ENCODE measurements at places on chromosomes 16 and 17.

DNA sequence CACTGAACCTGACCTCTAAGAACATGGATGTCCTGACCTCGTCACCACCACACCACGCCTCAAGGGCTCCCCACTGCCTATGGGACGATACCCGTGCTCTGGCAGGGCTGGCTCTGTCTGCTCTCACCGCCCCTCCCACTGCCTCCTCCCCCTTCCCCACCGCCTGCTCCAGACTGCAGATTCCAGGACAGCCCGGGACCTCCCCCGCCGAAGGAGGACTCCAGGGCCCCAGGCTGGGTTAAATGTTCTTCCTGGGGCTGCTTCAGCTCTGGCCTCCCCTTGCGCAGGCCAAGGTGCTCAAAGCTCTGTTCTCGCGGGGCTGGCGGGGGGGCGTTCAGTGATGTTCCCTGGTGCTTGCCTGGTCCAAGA lies 3.1 kb downstream of the NPW start:
- peak; percentile 22 for DNase-seq

DNA sequence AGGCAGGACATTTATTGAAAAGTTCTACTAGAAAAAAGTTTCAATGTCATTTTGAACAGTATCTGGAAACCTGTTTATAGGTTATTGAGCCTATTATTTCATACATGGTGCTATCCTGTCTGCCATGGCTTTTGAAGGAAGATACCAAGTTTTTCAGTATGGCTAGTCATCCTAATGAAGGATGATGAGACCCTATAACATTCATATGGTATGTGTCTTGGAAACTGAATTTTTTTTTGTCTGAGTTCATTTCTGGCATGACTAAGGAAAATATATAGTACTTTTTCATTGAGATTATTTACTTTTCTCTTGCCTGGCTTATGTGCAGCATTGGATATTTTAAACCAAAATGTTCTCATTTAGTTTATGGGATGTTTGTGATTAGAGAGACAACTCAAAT lies 30.2 kb downstream of the CLTC start:
- DNase-seq = no peak

GRCh38 chr17:50283714-50284113 lies 9.4 kb downstream of the TMEM92 start:
- DNase-seq = no peak

- peak; percentile 31 for DNase-seq
Measured at GRCh38 chr17:61583242-61583641, 7.8 kb downstream of the NACA2 start.

GRCh38 chr16:21060027-21060510 lies 90.6 kb downstream of the DNAH3 start:
- DNase-seq = no peak

DNA sequence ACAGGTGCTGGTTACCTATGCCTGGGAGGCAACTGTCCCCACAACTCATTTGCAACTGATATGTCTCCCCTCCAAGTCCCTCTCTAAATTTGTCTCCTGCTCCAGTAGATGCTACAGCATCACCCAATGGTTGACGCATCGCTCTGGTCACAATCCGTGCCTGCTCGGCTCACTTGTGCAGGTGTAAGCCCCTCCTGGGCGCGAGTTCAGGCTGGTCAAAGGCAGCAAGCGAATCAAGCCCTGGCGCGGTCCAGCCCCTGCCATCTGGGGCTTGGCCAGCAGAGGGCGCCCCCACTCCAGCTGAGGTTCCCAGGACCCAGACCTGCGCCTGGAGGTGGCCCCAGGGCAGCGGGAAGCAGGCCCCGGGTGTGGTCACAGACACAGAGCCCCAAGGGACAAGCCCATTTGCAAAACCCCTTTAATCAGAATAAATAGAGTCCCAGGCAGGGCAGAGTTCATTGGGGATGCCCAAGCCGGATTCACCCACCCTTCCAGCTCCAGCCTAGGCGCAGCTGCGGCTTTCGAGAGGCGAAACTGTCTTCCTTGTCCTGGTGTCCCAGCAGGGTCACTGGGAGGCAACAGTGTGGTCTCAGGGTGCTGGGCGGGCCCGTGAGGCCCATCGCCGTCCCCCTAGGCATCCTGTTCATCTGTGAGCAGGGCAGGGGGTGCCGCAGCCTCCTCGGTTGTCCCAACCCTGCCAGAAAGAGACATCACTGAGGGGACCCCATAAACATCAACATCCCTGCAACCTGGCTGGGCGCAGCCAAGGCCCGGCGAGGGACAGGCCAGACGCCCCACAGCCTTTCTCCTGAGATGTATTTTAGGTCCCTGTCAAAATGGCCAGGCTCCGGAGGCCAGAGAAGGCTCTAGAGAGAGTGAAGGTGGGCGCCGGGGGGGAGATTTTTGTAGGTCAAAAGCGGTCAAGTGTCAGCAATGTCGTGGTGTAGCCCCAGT lies 15.8 kb downstream of the TMC6 start:
- DNase-seq = peak; percentile 89

DNA sequence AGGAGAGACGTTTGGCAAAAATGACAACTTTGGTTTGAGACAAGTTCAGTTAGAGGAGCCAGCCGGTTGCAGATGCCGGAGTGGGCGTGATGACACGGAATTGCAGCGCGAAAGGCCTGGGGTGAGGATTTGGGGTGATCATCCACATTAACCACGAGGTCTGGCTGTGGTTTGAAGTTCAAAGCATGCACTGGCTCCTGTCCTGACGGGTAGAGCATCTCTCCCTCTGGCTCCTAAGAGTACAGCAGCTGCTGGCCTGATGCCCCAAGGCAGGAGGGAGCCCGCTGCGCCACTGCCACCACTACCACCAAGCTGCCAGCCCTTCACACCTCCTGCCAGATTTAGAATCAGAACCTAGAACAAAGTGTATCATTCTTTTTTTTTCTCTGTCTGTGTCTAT lies 3.7 kb downstream of the RHBDL3 start:
- no peak for DNase-seq

GRCh38 chr16:52494621-52495020 lies 52.3 kb downstream of the TOX3 start:
- no peak for DNase-seq

- DNase-seq = no peak
Measured at GRCh38 chr17:76360461-76360860, 6.7 kb upstream of the PRPSAP1 start.

GRCh38 chr16:65808790-65809189 lies 557.7 kb upstream of the CDH5 start:
- DNase-seq = no peak

DNA sequence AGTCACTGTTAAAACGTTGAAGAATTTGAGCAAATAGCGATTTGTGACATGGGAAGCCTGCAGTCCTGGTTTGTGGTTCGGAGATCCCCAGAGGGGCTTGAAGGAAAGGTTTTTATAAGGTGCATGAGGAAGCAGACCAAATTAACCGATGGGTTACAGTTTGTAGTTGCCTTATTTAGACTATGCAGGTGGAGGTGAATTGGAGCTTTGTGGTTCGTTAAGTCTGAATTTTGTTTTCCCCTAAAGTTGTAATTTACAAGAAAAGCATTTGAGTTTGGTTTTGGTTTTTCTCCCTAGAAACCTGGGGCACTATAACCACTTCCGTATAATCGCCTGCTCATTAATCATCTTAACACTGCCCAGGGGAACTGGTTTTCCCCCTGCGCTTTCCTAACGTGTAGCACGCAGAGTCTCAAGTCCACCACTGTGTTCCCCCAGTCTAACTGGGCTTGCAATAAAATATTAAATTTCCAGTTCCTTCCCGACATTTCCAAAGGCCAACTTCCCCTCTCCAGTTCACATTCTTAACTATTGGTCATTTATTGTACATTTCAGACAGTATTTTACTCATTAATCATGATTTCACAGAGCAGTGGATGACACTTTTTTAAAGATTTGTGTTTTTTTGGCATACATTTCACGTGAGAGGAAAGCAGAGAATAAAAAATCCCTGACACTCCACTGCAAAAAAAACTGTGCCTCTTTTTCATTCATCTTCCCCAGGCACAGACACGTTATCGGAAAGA lies 932 bp downstream of the ZNF267 start:
- peak; percentile 85 for DNase-seq

GRCh38 chr16:54986409-54986808 lies 55.7 kb downstream of the IRX5 start:
- DNase-seq = no peak

DNA sequence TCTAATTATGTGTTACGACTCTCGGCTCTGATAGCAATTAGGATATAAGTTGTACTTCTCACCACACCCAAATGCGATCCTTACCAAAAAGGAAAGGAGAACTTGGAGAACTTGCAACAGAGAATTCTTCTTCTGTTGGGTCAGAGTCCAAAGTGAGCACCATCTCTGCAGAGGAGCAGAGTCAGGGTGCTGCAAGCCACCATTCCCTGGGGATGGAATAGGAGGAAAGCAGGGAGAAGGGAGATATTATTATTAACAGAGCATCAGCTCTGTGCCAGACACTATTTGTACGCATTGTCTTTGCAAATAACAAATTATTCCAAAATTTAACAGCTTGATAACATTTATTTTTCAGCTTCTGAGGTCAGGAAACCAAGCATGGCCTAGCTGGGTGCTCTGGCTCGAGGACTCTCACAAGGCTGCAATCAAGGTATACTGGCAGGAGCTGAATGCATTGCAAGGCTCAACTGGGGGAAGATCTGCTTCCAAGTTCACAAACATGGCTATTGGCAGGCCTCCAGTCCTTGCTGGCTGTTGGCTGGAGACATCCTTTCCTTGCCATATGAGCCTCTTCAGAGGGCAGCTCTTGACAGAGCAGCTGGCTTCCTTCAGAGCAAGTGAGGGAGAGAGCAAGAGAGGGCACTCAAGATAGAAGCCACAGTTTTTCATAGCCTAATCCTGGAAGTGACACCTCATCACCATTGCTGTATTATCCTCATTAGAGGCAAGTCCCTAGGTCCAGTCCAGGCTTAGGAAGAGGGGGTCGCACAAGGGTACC lies 296.2 kb upstream of the CDH5 start:
- DNase-seq = no peak

Data from inflammatory macrophage treated with lipopolysaccharide for 1 hour (primary cell).